NCI-H524 (cell line): ENCODE measurements at places on chromosomes 3 and 15.

- peak; percentile 52 for DNase-seq
Observed at GRCh38 chr15:73564255-73564654, 68.9 kb downstream of the NPTN start.

DNA sequence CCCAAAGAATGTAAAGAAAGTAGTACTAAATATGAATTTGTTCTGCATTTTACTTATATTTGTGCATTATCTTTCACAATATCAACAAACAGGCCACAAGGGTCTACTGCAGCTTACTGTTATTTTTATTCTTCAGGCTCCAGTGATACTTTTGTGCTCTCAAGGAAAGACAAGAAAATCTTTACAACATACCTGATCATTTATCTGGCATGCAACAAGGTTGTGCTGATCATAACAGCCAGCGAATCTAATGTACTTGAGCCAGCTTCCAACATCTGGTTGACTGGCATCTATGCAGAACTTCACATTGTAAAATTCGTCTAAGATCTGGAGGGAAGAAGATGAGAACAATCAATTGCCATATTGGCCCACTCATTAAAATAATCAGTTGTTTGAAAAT, 520.0 kb downstream of the MECOM start:
- no peak for DNase-seq

- no peak for DNase-seq
Observed at GRCh38 chr3:120641696-120642246, 40.3 kb downstream of the HGD start.

DNA sequence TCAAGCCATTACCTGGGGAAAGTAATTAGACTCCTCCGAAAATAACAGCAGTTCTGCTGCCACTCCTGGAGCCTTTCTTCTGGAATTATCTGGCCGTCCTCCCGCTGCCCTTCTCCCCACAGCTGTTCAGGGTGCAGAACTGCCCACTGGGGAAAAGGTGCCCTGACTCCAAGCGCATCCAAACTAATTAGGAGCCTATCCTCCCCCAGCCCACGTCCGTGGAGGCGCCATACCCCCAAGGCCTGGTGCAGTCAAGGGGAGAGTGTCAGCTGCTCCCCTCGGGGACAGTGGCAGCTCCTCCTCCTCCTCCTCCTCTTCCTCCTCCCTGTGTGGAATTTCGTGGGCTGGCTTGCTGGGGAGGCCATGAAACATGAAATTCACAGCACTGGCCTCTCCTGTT, 177.2 kb downstream of the XXYLT1 start:
- no peak for DNase-seq

DNA sequence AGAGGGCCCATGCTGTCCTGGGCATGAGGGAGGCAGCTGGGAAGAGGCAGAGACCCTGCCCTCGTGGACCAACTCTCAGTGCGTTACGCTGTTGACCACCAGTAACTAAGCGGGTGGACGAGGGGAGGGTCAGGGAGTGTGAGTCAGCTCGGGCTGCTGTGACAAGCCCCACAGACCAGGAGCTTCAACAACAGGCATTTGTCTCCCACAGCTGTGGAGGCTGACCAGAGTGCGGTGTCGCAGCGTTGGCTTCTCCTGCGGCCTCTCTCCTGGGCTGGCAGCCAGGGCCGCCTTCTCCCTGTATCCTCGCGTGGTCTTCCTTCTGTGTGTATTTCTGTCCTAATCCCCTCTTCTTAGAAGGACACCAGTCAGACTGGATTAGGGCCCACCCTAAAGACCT, 13.0 kb downstream of the EFCC1 start:
- no peak for DNase-seq

- no peak for DNase-seq
Observed at GRCh38 chr15:42090781-42091180, 3.6 kb downstream of the PLA2G4D start.

- no peak for DNase-seq
Observed at GRCh38 chr3:82494977-82495489, 733.6 kb upstream of the GBE1 start.

DNA sequence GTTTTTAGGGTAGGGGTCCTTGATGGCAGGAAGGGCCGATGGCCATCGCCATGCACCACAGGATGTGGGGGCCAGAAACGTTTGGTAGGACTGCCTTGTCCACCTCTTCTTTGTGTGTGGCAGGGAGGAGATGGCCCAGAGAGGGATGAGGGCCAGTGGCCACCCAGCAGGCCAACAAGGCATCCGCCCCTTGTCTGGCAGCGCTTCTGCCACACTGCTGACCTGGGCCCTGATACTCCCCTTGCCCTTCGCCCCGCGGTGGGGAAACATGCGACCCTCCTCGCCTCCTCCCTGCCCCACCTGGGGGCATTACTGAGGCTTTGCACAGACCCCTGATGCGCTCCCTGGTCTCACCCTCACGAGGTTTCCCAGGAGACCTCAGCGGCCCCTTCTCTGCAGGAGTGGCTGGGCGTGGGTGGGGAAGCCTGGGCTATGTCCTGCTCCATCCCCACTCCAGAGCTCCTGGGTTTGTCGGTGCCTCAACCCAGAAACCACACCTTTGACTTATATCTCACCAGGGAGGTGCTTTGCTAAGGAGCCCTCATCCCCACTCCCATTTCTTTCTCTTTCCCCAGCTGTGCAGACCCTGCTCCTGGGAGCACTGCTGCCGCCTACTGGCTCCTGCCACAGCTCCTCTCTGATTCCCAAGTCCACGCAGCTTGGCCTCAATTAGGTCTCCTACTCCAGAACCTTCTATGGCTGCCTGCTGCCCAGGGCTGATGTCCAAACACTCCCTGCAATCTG, 38.7 kb downstream of the FEM1B start:
- DNase-seq = no peak

- DNase-seq = no peak
Observed at GRCh38 chr15:65930134-65930533, 60.8 kb downstream of the RAB11A start.

GRCh38 chr3:105406268-105406667, 39.6 kb downstream of the ALCAM start:
- DNase-seq = no peak

DNA sequence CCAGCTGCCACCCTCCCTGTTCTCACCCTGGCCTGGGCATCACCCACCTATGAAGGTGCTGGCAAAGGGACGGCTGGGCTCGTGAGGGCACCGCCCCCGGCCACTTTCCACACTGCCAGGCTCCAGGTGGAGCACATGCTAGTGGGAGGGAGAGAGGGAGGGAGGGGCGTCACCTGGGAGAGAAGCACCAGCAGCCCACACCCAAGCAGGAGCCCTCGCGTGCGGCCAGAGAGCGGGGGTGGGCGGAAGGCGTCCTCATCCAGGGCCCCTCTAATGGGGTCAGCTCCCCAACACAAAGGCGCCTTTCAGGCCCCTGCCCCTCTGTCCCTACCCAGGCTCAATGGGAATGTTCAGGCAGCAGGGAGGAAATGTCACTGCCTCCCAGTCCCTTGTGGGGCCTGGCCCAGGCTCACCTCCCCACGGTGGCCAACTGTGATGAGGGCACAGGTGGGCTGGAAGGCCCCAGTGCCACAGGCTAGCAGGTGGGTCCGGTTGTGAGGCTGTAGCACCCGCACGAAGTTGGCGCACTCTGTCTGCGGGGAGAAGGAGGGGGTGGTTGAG, 3.1 kb downstream of the SEMA3G start:
- no peak for DNase-seq

GRCh38 chr3:117526470-117527079, 817.0 kb downstream of the TUSC7 start:
- peak; percentile 45 for DNase-seq

- peak; percentile 96 for DNase-seq
Observed at GRCh38 chr3:55584716-55585368, 97.7 kb upstream of the WNT5A start.

DNA sequence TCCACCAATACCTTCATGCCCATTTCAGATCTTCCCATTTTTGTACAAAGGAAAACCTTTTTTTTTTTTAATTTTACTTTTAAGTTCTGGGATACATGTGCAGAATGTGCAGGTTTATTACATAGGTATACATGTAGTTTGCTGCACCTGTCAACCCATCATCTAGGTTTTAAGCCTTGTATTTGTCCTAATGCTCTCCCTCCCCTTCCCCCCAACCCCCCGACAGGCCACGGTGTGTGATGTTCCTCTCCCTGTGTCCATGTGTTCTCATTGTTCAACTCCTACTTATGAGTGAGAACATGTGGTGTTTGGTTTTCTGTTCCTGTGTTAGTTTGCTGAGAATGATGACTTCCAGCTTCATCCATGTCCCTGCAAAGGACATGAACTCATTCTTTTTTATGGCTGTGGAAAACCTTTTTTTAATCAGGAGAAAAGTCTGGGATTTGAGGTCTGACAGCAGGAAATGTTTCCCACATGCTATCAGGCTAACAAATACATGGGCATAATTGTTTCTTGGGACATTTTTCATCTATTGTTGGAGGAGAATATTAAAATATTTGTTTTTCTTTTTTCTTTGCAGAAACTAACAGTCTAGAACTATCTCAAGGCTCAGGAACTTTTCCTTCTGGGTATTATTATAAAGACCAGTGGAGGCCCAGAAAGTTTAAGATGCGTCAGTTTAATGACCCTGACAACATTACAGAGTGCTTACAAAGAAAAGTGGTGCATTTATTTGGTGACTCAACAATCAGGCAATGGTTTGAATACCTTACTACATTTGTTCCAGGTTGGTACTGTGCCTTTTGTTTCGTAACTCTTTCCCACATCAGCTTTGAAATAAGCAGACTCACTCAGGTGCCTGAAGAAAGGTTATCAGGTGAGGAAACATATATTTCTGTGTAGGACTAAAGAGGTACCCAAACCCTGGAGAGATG, 32.8 kb upstream of the NFKBIZ start:
- DNase-seq = no peak

GRCh38 chr15:70647396-70647795, 116.0 kb downstream of the UACA start:
- no peak for DNase-seq

- DNase-seq = no peak
Observed at GRCh38 chr3:168443965-168444364, 348.2 kb upstream of the GOLIM4 start.

DNA sequence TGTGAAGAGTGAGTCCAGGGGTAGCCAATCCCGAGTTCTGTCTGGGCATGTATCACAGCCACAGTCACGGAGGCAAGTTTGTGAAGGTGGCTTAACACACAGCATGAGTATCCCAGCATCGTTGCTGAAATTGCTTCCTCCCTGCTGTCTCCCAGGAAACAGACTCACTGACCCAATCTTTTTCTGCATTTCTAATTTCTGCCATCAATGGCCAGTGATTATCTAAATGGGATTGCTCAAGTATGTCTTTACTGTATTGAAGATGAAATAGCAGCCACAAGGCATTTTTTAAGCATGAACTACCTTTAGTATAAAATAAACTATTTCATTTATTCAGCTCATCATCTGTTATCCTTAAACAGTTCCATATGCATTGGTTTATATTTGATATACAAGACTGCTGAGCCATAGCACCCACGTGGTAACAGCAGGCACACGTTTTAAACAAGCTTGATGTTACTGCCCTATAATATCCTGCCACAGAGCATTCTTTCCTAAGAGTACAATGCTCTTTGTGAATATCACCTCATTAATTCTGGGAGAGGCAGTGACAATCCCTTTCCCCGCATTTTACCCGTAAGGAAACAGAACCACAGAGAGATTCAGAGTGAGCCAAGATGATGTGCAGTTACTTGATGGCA, 276.6 kb upstream of the THBS1 start:
- no peak for DNase-seq

DNA sequence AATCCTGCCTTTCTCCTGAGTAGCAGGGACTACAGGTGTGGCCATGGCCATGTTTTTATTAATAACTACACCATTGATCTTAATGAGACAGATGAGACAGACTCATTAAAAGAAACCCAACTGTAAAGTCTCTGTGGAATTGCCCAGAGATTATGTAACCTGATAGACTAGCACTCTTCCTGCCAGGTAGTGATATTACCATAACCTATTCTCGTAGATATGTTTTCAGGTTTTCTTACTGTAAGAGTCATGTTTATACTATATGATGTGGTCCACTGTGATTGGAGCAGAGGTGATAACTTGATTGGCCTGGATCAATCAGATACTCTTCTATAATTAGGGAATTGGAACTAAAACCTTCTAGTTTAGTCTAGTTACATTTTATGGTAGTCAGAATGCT, 93.7 kb downstream of the NFKBIZ start:
- DNase-seq = peak; percentile 17

- no peak for DNase-seq
Observed at GRCh38 chr3:32349184-32349583, 42.5 kb upstream of the CMTM7 start.

DNA sequence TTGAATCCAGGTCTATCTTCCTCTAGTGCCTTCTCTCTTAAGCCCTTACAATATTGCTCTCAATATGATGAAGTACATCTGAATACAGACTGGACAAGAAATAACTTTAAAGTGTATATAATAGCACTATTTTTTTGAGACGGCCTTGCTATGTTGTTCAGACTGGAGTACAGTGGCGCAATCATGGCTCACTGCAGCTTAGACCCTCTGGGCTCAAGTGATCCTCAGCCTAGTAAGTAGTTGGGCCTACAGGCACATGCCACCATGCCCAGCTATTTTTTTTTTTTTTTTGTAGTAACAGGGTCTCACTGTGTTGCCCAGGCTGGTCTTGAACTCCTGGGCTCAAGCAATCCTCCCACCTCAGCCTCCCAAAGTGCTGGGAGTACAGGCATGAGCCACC, 53.6 kb downstream of the MAP3K13 start:
- DNase-seq = no peak

- DNase-seq = no peak
Observed at GRCh38 chr3:36992806-36993325, at the start of gene EPM2AIP1. EPM2AIP1 (minus strand) TSS chr3:36993131; CDS start chr3:36993077, 54 bp downstream.

DNA sequence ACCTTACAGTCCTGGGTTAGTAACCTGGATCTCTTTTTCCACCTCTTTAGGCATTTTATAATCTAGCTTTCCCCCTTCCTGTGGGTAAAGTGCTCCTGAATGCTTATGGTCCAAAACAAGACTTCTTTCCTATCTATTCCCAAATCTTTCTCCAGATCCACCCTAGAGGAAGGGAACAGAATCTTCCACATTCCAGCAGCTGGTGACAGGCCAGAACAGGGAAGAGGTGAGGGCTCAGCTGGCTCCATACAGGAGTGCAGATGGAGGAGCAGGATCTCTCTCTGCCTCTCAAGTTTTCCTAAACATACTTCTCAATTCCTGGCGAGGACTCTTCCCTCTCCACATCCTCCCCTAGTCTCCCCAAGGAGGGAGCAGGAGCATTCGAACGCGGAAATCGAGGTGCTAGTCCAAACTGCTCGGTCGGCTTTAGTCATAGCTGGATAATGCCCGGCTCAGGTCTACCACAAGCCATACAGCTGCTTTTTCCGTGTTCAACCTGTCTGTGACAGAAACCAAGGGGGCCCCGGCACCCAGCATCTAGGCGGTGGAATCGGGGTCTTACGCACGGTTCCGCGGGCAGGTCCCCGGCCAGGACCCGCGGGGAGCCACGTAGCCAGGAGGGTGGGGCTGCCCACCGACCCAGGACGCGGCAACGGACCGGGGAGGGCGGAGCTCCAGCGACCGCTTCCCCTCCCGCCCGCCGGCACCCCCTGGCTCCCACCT, 4.0 kb downstream of the RASSF1 start:
- DNase-seq = no peak

GRCh38 chr15:72285402-72285801, 13.0 kb upstream of the PARP6 start:
- DNase-seq = no peak

- DNase-seq = no peak
Observed at GRCh38 chr15:55856506-55857164, 113.7 kb upstream of the PRTG start.

GRCh38 chr15:71515375-71516186, 294.8 kb upstream of the NR2E3 start:
- DNase-seq = no peak
